ENCODE measurements at places on chromosomes 5 and 9.

- no peak for DNase-seq
Observed at GRCh38 chr5:175686396-175686795, 28.5 kb downstream of the HRH2 start.

DNA sequence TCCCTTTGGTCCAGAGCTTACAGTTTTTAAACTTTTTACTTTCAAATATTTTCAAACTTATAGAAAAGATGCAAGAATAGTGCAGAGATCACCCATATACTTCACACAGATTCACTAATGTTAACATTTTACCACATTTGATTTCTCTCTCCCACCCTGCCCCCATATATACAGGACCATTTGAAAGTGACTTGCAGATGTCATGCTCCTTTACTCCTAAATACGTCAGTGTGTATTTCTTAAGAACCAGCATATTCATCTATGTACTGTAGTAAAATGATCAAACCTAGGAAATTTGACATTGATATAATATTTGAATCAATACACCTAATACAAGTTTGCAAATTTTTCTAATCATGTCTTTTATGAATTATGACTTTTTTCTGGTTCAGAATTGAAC is 100.4 kb upstream of the CHD1 start:
- DNase-seq = no peak

DNA sequence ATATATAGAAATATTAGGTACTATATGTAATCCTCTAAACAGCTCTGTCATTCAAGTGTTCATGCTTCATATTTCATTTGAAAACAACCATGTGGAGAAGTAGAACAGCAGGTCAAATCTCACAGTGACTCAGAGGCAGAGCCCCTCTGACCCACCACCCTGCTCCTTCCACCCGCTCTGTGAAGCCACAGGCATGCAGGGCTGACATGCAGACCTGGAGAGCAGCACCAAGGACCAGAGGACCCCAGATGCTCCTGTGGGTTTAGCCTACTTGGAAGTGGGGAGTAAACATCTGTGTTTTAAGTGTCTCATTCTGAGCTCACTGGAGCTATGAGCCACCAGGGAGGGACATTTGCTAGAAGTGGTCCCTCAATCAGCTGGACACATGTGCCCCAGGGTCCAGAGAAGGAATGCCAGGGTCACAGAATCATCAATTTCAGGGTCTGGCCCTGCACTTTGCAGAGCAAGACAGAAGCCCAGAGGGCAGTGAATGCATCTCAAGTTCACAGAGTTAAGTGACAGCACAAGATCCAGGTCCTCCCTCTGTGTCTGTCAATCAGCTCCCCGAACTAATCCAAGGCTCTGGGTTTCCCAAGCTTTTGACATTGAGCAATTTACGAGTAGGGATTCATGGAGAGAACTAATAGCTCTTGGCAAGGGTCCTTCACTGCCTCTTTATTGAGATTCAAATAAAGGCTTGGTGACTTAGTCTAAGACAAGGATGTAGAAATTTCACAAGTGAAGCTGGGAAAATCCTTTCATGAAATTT is 441.1 kb downstream of the SEMA5A start:
- no peak for DNase-seq

- no peak for DNase-seq
Observed at GRCh38 chr5:117077142-117077541, 502.5 kb upstream of the SEMA6A start.

GRCh38 chr9:121538221-121538620 is 38.6 kb upstream of the GGTA1 start:
- DNase-seq = no peak

- no peak for DNase-seq
Observed at GRCh38 chr5:58631895-58632294, 49.0 kb downstream of the RAB3C start.

DNA sequence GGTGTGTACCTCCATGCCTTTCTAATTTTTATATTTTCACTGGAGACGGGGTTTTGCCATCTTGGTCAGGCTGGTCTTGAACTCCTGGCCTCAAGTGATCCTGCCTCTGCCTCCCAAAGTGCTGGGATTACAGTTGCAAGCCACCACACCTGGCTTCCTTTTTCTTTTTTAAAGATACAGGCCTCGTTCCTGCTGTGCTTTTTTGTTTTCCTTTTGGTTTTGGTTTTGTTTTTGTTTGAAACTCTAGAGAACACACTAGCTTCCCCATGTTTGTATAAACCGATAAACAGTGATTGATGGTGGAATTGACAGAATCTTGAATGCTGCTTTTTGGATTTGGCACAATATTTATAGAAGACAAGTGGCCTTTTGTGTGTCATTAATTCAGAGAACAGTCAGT is 1603.4 kb downstream of the MAT2B start:
- no peak for DNase-seq

- DNase-seq = no peak
Observed at GRCh38 chr5:149113669-149114068, 27.6 kb upstream of the ABLIM3 start.

- DNase-seq = no peak
Observed at GRCh38 chr9:82745919-82746318, 317.0 kb downstream of the RASEF start.

GRCh38 chr9:135085830-135086546 is 1.5 kb upstream of the OLFM1 start:
- peak; percentile 78 for DNase-seq

DNA sequence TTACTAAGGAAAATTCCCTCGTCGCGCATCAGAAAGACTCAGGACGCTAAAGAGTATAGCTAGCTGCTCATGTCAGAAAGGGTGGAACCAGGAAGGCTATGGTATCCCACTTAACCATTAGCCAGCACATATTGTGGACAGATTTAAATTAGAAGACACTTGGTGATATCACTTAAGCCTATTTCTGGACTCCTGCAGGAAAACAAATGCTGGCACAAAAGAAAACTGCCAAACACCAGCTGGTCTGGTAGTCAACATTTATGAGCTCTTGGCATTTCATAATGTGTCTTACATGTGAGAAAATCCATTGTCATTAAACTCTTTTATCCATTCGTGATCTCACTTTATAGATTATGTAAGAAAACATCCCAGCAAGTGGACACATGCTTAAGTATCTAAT is 377.4 kb downstream of the PTPRD start:
- no peak for DNase-seq

GRCh38 chr5:33260098-33260497 is 180.7 kb upstream of the TARS1 start:
- DNase-seq = no peak

DNA sequence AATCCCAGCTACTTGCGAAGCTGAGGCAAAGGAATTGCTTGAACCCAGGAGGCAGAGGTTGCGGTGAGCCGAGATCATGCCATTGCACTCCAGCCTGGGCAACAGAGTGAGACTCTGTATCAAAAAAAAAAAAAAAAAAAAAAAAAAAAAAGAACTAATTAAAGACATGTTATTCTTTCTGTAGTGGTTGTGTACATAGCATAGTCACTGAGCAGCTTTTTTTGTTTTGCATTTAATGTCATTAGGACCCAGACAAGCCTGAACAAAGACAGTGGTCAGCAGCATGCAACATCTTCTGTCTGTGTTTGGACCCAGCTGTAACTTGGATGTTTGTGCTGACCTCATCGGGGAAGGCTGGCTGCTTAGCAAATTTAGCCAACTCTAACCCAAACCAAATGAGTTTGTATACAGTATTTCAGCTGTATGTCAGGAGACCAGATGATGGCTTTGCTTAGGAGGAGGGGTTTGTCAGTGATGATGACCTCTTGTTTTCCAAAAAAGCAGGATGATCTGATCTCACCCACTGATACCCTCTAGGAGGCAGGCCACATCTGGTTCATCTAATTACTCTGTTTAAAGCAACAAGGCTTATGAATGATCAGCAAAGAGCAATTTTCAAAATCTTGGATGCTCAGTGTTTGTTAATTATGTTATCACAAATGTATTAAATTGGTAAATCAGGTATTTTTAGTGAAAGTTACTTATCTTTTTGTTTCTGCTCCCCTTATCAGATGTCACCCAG is 39.5 kb downstream of the SNCAIP start:
- DNase-seq = no peak

GRCh38 chr9:108521063-108521590 is 334.7 kb downstream of the ACTL7B start:
- DNase-seq = no peak

DNA sequence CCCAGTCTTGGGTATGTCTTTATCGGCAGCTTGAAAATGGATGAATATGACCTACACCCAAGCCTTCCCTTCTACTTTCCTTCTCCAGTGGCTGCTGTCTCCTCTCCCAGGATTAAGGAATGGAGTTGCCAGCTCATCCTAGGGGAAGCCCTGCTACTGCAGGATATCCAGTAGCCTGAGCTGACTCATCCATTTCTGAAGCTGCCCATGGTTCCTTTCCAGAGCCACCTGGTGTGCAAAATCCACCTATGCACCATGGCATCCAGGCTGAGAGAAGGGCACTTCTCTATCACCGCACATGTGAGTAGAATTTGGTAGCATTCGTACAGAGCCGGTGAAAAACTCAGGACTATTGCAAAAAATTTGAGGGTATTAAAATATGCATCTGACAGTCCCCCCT is 290.8 kb downstream of the YTHDC2 start:
- no peak for DNase-seq

DNA sequence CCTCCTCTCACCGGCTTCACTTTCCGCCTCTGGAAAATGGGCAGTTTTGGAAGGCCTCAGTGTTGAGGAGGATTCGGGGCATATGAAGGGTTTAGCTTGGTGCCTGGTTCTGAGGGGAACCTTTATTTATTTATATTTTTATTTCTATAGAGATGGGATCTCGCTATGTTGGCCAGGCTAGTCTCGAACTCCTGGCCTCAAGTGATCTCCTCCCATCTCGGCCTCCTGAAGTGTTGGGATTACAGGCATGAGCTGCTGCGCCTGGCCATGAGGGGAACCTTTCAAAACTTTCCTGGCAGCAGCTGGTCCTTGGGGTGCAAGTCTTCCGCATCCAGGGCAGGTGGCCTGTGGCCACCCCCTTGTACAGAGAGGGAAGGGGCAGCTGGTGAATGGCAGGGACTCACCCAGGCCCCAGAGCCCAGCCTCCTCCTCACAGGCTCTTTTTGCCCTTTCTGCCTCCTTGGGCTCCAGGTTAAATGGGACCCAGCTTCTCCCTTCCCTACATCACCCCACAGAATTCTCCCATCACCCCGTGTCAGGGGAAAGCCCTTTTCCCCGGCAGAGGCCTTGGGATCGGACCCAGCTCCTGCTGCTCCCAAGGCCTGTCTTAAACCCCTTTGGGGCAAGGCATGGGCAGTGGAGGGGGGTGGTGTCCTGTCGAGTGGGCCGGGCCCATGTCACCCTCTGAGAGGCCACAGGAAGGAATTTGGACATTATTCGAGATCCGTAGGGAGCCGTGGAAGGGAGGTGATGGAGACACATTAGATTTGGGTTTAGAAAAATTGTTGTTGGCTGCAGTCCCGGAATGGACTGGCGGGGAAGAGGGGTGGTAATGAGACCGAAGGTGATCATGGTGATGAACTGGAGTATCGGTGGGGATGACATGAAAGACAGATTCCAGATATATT is 5.9 kb downstream of the NCS1 start:
- DNase-seq = no peak

DNA sequence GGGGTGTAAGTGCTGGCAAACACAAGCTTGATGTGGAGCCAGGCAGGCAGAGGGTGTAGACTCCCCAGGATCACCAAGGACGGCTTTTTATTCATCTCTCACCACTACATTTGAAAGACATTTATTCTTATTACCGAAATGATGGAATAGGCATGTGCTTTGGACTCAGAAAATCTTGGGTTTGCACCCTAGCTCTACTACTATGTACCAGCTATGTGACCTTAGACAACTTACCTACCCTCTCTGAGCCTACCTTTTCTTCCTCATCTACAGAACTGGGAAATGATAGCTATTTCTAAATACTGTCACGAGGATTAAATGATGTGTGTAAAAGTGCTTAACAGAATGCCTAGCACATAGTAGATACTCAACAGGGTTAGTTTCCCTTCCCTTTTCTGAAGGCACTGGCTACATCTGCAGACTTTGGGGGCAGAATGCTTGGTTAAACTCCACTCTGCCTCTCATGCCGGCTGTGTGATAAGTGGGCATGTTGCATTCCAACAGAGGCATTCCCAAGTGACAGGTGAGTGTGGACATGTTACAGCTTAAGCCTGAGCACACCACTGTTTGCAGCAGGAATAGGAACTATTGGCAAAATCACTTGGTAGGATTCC is 94.8 kb downstream of the SLC1A3 start:
- peak; percentile 32 for DNase-seq

- DNase-seq = no peak
Observed at GRCh38 chr5:66769030-66769733, 173.0 kb downstream of the MAST4 start.

DNA sequence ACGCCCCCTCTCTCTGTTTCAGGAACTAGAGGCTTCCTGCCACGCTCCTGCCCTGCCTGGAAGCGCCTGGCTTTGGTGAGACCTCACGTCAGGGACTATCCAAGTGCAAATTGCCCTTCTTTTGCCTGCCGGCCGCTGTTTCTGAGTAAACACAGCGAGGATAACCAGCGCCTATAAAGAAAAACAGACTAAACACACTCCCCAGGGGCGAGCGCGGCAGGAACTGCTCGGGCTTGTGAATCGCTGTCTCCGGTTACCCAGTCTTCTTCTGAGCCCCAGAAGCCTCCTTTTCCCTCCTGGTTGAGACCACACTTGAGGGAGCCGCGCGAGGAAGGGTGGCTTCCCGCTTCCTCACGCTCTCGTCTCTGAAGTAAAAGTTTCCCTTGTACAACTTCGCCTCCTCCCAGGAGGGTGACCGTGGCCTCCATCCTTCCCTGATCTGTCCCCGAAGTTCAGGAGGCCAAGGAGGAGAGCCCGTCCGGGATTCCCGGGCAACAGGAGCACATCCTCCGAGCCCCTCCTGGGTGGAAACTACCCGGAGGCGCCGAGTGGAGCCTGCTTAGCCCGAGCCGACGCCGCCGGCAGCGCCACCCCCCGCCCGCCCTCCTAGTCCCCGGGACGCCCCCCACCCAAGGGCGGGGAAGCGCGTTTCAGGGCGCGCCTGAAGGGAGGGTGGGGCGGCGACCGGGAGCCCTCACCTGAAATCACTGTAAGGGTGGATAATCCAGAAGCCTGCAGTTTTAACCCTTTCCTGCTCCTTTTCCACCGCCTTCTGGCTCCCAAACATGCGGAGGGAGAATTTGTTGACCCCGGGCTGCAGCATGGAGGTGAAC is 993 bp downstream of the HCN1 start:
- DNase-seq = peak; percentile 1

DNA sequence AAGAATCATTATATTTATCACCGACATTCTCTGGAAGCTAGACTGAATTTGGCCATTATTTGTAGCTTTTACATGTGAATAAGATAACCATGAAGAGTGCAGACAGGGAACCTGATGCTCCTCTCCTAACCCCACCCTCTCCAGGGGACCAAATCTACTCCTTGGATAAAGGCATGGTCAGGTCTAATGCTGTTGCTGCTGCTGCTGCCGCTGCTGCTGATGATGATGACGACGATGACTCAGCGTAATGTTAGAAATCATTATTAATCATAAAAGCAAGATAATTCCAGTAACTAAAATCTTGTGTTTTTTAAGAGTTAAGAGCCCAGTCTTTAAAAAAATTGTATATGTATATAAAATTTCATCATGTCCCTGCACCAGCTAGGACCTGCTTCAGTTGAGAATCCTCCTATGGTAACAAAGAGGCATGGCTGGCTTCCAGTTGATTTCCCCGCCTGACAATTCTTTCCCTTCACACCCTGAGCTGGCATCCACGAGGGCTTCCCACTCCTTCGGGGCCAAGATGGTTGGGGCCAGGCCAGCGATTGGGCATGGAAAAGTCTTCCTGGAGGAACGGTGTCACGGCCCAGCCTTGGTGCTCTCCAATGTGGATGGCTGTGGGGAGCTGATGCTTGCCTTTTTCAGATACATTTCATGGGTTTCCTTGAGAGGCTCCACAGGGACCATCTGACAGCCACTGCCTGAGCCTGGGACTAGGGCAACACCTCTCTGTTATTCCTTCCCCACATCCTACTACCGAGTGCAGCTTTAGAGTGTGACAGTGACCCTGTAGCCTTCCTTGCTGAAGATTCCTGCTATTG is 400.0 kb downstream of the CTNND2 start:
- no peak for DNase-seq
